Non-pigmented ciliary epithelial cell (primary cell): ENCODE measurements at places on chromosomes 16 and 17.

- DNase-seq, result no peak
Measured at GRCh38 chr17:75269844-75270217, 1.2 kb downstream of the MIF4GD start.

DNA sequence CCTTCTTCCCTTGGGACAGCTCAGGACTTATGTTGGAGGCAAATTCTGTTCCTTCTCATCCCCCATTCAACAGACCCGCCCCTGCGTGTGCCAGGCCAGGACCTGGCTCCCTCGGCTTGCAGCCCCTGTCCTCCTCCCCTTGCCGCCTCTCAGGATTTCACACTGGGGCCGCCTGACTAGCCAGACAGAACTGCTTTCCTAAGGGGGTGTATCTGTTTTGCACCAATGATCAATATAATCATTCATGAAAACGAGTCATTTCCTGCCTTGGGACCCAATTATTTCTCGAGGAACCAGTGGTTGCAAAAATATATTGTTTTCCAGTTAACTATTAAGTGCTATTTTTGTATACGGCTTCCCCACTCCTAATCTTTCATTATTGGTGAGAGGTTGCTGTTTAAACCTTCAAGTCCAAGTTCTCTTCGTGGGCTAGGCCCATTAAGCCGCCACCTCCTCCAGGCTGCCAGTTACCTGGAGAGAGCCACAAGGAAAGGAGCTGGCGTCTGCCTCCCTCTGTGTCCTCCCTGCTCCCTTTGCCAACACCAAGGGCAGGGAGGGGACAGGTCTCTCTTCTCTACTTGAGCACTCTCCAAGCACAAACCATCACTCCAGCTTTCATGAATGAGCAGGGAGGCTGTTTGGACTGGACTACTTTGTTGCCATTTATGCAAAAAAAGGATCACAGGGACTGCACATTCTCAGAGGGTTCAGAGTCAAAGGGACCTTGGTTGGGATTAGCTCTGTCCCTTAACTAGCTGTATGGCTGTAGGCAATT is 8.9 kb downstream of the DCAKD start:
- no peak for DNase-seq

GRCh38 chr17:72412650-72413076 is 291.8 kb downstream of the SOX9 start:
- no peak for DNase-seq

- no peak for DNase-seq
Measured at GRCh38 chr16:79607587-79607986, 7.0 kb upstream of the MAF start.

- DNase-seq, result peak; percentile 60
Measured at GRCh38 chr16:70476272-70477020, 22.1 kb downstream of the FCSK start.

GRCh38 chr16:4392382-4393239 is 21.0 kb downstream of the VASN start:
- DNase-seq, result no peak

- no peak for DNase-seq
Measured at GRCh38 chr16:10937068-10937859, 5.0 kb downstream of the DEXI start.

GRCh38 chr17:2613089-2613808 is 19.8 kb downstream of the PAFAH1B1 start:
- no peak for DNase-seq

DNA sequence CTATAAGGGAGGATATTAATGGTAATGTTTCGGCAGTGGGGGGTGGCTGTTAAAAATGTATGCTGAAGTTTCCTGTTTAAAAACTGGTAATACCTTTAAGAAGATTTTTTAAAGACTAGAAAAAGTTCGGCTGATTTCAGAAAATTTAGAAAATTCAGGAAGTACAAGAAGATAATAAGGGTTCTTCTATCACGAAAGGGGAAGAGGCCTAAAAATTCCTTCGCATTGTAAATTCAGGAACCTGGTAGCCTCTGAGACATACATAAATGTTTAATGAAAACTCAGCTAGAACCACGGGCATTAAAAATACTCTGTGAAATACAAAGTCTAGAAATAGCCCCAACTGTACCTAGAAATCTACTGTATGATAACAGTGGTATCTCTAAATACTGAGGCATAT is 181.2 kb downstream of the PARN start:
- DNase-seq, result no peak

GRCh38 chr16:70747703-70748631 is 53.0 kb downstream of the VAC14 start:
- no peak for DNase-seq

DNA sequence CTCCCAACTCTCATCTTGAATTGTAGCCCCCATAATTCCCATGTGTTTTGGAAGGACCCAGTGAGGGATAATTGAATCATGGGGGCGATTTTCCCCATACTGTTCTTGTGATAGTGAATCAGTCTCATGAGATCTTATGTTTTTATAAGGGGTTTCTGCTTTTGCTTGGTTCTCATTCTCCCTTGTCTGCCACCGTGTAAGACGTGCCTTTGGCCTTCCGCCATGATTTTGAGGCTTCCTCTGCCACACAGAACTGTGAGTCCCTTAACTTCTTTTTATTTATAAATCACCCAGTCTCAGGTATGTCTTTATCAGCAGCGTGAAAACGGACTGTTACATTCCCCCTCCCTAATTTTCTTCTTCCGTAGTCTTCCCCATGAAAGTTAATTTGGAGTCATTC is 124.0 kb downstream of the ABCA8 start:
- no peak for DNase-seq

- DNase-seq, result no peak
Measured at GRCh38 chr17:16470265-16470664, 21.7 kb downstream of the LRRC75A start.

DNA sequence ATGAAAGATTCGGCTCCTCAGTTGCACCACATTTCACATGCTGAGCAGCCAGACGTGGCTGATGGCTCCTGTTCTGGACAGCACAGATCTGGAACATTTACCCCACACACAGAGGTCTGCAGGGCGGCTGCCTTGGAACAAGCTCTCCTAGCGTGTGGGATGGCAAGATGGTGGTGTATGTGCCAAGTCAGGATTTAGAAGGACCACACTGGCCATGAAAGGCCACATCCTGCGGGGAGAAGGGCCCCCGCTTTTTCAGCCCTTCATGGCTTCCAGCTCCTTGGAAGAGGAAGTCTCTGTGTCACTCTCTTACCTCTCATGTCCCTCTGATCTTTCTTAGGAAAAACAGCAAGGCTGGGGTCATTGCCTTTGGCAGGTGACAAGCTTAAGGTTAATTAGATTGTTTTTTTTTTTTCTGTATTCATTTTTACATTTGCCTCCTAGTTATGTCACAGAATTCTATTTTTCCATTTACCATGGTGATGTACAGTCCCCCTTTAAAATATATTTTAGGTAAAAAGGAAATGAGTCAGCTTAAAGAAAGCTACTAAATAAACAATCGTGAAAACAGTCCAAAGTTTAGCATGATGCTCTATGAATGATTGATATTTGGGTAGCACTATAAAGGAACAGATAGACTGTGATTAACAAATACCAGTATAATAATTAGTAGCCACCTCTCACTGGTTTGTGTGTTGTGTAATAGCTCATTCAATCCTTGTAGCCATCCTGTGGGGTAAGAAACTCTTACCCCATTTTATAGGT is 396.6 kb downstream of the CPPED1 start:
- DNase-seq, result no peak

DNA sequence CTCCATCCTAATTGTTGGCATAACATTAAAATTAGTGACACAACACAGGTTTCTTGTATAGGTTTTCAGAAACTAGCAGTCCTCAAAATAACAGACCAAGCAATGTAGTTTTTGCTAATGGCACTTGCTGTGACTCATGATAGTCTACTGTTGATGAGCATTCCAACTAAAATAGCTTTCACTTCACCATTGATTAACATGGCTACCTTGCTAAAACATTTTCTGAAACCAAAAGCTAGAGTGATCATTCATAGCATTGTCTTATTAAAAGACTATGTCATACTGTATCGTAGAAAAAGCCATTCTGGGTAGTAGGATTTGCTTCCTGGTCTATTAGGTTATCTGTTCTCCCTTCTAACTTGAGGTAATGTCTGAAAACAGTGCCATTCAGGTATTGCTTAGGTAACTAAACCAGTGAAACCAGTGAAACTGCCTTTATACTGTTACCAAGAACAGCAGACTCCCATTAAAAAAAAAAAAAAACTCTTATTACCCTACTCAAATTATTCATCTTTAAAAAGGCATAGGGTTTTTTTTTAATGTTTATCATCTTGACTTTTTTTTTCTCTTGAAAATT is 2.5 kb upstream of the CLTC start:
- DNase-seq, result no peak

GRCh38 chr17:27512031-27512430 is 55.8 kb downstream of the KSR1 start:
- DNase-seq, result no peak

- DNase-seq, result no peak
Measured at GRCh38 chr17:41178843-41179616, 1.0 kb upstream of the KRTAP4-2 start.

- no peak for DNase-seq
Measured at GRCh38 chr16:77414752-77415231, 20.0 kb downstream of the ADAMTS18 start.

DNA sequence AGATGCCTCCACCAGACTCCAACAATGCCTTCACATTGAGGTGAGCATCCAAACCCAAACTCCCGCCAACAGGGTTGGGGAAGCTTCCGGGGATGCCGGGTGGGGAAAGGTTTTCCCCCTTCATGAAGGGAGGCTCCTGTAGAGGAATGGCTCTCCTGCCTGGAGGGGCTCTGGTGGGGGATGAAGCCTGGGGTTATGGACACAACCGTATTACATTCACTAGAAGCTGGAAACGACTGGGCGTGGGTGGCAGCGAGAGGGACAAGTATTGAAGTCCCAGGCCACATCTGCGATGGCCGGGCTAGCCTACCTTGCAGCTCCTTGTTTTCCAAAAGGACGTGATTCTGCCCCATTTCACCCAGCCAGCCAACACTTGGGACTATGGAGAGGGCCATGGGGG is 321.1 kb downstream of the C16orf95 start:
- DNase-seq, result no peak

- no peak for DNase-seq
Measured at GRCh38 chr16:8397223-8397622, 193.1 kb downstream of the TMEM114 start.

DNA sequence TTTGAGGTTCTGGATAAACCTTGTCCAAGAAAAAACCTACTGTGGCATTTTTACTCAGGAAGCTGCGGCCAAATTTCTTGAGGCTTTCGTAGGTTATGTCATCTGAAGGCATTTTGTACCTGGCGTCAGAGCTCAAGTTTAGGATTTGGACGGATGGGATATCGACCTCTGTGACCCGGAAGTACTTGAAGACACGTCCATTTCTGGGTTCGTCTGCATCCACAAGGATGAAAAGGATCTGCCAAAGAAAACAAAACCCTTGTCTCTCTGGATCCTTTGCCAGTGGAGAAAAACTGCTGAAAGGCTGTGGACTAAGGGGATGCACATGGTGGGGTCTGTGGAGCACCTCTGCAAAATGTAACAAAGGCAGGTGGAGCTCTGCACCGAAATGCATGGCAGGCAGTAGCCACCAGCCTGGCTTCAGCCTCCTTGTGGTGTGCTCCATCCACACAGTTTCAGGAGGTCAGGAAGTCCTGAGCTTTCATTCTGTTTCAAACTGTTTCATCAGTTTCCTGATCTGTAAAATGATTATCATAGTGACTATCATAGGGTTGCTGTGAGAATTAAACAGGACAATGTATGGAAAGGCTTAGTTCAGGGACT is 17.0 kb upstream of the UMOD start:
- DNase-seq, result no peak

DNA sequence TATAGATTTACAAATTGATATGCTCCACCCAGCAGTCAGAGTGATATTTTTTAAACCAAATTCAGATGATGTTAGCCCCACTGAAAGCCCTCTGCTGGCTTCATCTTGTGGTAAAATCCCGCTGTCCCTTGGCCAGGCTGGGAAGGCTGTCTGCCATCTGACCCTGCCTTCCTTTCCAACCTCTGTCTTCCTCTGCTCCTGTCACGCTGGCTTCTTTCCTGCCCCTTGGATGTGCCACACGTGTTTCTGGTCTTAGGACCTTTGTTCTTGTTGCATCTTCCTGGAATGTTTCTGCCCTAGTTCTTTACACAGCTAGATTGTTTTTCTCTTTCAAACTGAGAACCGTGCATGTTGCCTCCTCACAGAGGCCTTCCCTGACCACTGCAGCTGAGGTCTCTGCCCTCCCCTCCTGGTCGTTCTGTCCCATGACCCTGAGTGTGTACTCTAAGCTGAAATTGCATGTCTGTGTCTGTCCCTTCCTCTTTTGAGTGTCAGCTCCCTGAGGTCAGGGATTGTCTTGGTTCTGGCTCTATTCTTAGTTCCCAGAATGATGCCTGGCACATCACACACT is 11.4 kb downstream of the NT5M start:
- DNase-seq, result no peak

DNA sequence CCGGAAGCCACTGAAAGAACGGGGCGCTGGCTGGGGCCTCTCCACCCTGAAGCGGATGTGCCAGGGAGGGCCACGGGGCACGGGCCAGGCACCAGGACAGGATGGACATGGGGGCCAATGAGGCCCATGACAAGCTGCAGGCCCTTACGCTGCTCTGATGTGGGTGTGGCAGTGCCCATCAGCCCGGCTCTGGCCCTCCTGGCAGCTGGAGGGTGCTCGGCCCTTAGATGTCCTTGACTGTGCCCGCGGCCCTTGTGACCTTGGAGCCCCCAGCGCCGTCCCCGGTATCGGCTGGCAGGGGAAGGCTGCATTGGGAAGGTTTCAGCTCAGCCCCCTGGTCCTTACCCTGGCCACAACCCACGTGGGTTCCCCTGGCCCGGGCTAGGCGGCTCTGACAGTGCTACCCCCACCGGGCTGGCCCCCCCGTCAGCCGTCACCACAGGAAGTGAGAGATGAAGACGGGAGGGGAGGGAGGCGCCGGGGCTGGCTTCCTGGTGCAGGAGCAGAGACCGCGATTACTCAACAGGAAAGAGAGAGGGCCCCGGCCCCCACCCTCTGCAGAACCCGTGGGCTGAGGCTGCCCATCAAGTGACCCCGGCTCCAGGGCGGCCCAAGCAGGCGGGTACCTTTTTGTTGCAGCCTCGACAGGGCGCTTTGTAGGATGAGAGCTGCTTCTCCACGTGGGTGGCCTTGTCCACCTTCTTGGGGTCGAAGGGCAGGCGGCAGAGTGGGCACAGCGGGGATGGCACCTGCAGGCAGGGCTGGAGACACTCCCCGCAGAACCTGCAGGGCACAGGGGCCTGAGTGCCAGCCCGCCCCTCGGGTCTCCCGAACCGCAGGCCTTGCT is 5.3 kb downstream of the RNF166 start:
- peak; percentile 71 for DNase-seq

DNA sequence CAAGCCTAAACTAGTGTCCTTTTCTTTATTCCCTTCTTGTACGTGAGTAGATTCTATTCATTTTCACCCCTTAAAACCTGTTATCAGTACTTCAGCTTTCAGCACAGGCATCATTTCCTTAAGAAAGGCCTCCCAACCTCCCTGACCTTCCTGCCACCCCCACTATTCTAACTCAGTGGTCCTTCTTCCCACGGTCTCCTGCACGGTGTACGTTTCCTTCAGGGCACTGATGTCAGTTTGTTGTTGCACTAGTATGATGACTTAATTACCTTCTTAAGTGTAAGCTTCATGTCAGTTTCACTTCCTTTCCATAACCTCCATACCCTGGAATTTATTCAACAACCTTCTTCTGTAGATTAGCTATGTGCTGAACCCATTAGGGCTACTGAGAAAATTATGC is 484.2 kb downstream of the HS3ST4 start:
- no peak for DNase-seq
